ENCODE measurements at places on chromosomes 2 and 18.

- no peak for DNase-seq
Observed at GRCh38 chr18:62777814-62778213, 62.5 kb downstream of the PHLPP1 start.

- DNase-seq, result no peak
Observed at GRCh38 chr2:5472673-5473072, 219.5 kb upstream of the SOX11 start.

GRCh38 chr2:168348076-168348475, 100.7 kb upstream of the STK39 start:
- DNase-seq, result no peak

DNA sequence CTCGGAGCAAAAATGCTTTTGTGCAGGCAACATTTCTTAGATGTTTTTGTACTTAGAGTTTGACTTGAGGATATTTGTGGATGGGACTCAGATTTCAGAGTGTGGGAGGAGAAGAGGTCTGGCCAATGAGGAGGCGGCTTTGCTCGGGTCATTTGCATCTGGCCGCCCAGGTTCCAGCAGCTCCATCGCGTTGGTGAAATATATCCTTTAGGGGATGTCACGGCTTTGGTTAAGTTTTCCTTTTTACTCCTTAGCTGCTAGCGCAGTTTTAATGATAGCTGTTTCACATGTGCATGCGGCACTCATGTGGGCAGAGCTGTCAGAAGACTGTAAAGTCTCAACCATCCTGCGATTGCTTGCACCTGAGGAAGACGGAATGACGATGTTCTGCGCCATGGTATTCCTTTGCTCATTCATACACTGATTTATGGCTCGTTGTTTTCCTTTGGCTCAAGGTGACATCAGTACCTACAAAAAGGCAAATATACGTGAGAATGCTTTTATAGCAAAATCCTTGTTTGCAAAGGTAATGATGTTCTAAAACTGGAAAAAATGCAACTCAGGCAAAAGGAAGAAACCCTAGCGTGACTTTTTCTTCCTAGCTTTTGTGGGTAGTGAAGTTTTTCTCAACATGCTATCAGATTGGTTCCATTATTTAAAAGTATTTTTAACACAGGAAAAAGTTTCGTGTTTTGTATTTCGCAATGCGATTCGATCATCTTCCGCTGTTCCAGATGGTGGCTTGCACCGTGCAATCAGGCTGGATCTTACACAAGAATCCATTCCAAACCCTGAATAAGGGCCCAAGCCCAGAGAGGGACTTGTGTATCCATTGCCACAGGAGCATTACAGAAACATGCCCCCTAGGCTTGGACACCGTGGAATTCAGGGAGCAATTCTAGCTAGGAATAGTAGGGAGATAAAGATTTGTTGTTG, 70.5 kb upstream of the ZNF516 start:
- no peak for DNase-seq

- no peak for DNase-seq
Observed at GRCh38 chr18:49279041-49279440, 181.4 kb downstream of the DYM start.

- DNase-seq, result no peak
Observed at GRCh38 chr2:188610050-188610444, 318.4 kb downstream of the GULP1 start.

GRCh38 chr18:2958819-2959298, 54.1 kb downstream of the LPIN2 start:
- no peak for DNase-seq

DNA sequence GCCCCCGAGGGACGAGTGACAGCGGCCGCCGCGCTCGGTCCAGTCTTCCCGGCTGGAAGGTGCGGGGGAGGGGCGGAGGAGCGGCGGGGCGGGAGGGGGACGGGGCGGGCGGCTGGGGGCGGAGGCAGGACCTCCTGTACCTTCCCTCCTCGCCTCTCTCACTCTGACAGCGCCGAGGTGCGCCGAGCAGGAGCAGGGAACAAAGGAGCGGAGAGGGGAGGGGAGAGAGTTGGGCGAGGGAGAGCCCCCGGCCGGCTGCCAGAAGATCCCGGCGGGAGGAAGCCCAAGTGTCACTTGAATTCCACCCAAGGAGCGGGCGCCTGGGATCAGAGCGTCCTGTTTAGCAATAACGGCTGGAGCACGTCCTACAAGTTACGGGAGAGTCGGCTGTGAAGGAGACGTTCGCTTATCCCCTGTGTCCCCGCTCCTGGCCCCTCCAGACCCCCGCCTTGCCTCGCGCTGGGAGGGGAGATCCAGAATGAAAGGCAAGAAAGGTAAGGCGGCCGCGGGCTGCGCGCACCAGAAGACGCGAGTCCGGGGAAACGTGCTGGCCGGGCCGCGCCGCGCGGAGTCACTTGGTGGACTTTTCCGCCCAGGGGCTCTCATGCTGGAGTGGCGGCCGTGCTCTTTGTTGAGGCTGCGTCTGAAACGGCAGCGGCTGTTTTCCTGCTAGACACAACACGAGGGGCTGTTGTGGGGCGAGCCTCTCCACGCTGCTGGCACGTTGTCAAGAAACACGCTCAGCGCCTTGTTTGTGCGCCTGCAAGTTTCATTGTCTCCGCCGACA, at the start of gene TGIF1:
Gene TGIF1, plus strand, starts transcription at position 161 of the 787 bp plus-strand sequence. Its CDS starts 318 bp downstream, at position 479.
- DNase-seq, result peak; percentile 50

GRCh38 chr2:203582468-203582867, 47.4 kb upstream of the RAPH1 start:
- no peak for DNase-seq

DNA sequence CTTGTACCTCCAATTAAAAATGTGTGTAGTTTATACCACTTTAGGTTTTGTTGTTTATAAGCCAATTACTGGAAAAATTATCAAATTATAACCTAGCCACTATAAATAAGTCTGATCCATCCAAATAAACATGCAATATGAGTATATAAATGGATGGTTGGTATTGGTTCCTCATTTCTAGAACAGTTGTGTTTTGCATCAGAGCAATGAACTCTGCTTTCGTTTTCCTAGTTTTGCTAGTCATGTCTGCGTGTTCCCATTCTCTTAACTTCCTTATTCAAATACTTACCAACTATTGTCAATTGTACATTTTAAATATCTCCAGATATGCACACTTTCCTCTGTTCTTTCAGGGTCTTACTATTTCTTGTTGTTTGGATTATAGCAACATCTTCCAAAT, 641.7 kb downstream of the NR4A2 start:
- no peak for DNase-seq

- DNase-seq, result no peak
Observed at GRCh38 chr2:237281836-237282306, 132.1 kb downstream of the COL6A3 start.

GRCh38 chr2:46703588-46703987, 212.0 kb downstream of the MCFD2 start:
- DNase-seq, result no peak

- DNase-seq, result no peak
Observed at GRCh38 chr18:25832001-25832604, 258.3 kb downstream of the SS18 start.

- no peak for DNase-seq
Observed at GRCh38 chr2:11270891-11271290, 73.5 kb downstream of the ROCK2 start.

- DNase-seq, result no peak
Observed at GRCh38 chr2:29606104-29607037, 315.0 kb downstream of the ALK start.

DNA sequence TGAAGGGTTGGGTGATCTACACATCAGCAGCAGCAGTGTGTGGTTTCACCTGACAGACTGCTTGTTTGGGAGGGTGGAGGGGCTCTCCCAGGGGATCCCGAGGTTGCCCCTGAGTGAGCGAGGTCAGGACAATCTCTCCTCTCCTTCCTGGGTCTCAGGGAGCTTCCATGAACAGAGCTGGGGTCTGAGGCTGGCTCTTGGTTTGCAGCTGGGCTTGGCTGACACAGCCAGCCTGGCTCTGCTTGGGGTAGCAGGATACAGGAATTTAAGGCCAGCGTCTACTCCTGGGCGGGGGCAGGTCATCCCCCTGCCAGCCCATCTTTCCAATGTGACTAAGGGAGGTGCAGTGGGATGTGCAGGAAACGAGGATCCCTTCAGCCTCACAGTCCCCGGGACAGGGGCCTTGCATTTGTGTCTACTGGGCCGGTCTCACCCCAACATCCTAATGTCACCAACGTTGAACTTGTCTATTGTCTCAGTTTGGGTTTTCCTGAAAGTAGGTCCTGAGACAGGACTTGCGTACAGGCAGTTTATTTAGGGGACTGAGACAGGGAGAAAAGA, 262.6 kb upstream of the HDAC4 start:
- DNase-seq, result no peak

- DNase-seq, result no peak
Observed at GRCh38 chr2:240140511-240140910, at the start of gene OTOS. OTOS (minus strand) TSS chr2:240140658; CDS start chr2:240140326, 332 bp downstream.

DNA sequence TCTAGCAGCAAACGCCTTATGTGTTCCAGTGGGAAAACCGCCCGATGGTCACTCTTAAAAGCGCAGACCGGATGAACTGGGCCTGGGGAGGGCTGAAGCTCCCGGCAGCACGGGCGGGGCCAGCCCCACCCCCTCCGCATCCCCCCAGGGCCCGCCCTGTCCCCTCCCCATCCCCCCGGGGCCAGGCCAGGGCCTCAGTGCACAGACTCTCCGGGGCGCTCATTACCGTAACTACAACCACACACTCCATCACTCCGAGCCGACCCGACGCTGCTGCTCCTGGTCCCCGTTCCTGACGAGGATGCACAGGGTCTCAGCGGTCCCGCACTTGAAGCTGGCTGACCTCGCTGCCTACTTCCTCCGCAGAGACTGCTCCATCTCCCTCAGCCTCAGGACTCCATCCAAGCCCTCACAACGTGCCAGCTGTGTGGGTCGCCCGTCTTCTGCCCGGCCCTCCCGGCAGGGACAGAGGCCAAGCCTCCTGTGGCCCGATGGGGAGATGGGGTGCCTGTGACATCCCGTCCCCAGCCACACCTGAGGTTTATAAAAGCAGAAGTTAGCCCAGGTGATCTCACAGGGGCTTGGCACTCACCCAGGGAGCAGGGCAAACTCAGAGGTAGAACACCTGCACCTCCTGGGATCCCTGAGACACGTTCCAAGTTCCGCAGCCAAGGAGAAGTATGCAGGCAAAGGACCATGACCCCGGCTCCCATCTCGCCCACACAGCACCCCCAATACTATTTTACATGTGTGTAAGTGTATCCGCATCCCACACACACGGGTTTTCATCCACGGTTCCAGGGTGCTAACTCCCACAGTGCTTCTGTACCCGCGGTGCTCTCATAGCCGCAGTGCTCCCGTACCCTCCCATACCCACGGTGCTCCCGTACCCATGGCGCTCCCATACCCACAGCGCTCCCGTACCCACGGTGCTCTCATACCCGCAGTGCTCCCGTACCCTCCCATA, 36.0 kb downstream of the SLC66A2 start:
- DNase-seq, result no peak

- peak; percentile 39 for DNase-seq
Observed at GRCh38 chr2:227871375-227871791, at the start of gene DAW1. DAW1 (plus strand) TSS chr2:227871631; CDS start chr2:227871690, 59 bp downstream.

DNA sequence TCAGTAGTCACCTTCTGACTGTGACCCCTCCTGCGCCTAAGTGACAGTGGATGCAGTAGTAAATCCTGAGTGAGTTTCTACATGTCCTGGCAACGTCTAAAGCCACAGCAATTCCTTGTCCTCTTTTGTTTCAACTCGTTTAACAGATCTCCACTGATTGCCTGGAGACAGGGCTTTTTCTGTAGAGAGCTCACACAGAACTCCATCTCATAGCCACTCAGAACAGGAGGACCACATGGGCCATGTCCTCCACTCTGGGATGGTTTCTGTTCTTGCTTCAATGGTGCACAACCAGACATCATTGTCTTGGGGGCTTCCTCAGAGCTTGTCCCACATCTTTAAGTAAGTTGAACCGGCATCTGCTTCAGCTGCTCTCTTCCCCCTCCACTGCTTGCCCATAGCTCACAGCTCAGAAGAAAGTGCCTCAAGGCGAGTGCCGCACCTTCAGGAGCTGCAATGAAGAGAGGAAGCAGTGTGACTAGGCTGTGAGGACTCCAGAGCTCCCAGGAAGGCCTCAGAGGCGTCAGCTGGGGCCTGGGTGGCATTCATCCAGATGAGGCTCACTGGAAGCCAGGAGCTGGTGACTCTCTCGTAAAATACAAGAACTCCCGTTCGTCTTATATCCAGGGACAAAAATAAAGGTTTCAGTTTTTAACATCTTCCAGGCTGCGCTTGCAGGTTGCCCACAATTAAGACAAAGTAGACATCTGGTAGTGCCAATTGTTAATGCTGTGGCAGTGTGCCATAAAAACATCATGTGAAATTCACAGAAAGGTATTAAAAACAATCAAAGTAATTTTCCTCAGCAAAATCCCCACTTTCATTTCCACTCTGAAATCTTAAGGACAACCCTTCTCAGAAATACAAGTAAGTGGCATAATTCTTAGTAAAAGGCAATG, 37.3 kb downstream of the ST3GAL5 start:
- DNase-seq, result no peak
